ENCODE measurements at places on chromosomes 4 and X.

DNA sequence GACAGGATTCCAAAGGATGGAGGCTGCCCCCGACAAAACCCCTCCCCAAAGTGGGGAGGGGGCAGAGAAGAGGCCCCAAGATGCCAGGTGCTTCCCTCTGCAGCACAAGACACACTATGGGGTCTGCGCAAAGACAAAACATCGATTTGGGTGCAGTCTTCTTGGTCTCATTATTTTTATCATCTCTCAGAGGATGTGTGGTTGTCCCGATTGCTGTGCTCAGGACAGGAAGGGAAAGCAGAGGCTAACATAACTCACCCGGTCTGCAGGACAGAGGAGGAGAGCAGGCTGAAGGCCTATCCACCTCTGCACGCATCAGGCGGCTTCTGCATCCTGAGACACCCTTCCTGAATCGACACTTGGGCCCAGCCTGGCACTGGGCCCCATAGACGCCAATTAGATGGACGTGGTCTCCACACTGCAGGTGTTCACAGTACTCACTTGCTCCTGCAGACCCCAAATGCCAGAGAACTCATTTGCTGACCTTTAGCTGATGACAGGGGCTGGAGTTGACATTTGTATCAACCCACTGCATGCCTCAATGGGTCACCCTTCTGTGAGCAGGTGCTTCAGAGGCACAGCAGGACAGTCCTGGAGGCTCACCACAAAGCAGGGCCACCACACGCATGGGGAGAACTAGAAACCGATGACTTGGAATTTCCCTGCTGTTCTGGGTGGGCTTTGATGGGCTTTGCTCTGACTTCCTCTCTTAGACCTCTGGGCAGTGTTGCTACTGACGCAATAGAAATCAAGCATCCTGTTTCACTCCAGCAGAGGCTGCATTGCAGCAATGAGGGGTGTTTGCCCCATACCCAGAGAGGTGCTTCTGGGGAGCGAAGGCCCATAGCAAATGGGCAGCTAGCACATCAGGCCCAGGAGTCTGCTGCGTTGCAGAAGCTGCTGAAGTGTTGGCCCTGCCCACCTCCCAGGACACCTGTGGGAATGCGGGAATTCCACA is 96.3 kb upstream of the ENPP6 start:
- DNase-seq = no peak

- no peak for DNase-seq
Observed at GRCh38 chrX:40146262-40147125, 48.7 kb upstream of the BCOR start.

GRCh38 chr4:26003056-26003455 is 89.0 kb downstream of the SMIM20 start:
- no peak for DNase-seq

- no peak for DNase-seq
Observed at GRCh38 chrX:143648705-143649104, 12.8 kb upstream of the SLITRK4 start.

- DNase-seq = no peak
Observed at GRCh38 chrX:50198348-50198747, 2.5 kb downstream of the AKAP4 start.

- DNase-seq = no peak
Observed at GRCh38 chr4:3476341-3476747, 13.2 kb downstream of the DOK7 start.

Measured in activated naive CD4-positive, alpha-beta T cell (primary cell).